ENCODE measurements at places on chromosomes 13 and 19. TPM values are rescaled to one million over a fixed set of nuclear protein-coding genes. Genes with fewer than 3 reads are reported as not detected.

IGSF23 gene
- total RNA-seq = not detected

SCN1B gene
- total RNA-seq = 0.83 TPM

MTIF3 gene
- 42.1 TPM for total RNA-seq

ARRDC5 gene
- total RNA-seq = not detected

KLHL1 gene
- total RNA-seq = not detected

ZNF610 gene
- 0.64 TPM for total RNA-seq

KLK2 gene
- not detected for total RNA-seq

TPTE2 gene
- not detected for total RNA-seq

XRCC1 gene
- 33.7 TPM for total RNA-seq

CILP2 gene
- 0.22 TPM for total RNA-seq

SIAH3 gene
- total RNA-seq = 0.12 TPM

TMIGD2 gene
- 21.2 TPM for total RNA-seq

PCDH17 gene
- total RNA-seq = not detected

FGF21 gene
- total RNA-seq = not detected

PSG2 gene
- total RNA-seq = not detected

RNF113B gene
- total RNA-seq = not detected

FLT1 gene
- total RNA-seq = 21.8 TPM

ZNF729 gene
- not detected for total RNA-seq

C19orf85 gene
- not detected for total RNA-seq

ZNF8 gene
- 3.6 TPM for total RNA-seq

TMEM143 gene
- 23.9 TPM for total RNA-seq

CGB5 gene
- not detected for total RNA-seq

DIRAS1 gene
- total RNA-seq = 0.24 TPM

MAP2K2 gene
- total RNA-seq = 103 TPM

ZNF471 gene
- total RNA-seq = 0.49 TPM

TMEM145 gene
- total RNA-seq = not detected

All from activated naive CD4-positive, alpha-beta T cell treated with anti-CD3 and anti-CD28 coated beads for 36 hours (primary cell).